ENCODE measurements at places on chromosomes 2 and 18.

DNA sequence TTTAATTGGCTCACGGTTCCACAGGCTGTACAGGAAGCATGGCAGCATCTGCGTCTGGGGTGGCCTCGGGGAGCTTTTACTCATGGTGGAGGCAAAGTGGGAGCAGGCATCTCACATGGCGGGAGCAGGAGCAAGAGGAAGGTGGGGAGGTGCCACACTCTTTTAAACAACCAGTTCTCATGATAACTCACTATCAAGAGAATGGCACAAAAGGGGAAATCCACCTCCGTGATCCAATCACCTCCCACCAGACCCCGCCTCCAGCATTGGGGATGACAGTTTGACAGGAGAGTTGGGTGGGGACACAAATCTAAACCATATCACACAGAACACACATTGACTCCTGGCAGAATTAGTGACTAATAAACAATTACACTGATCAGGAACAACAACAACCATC is 68.6 kb upstream of the ACKR3 start:
- DNase-seq = no peak

DNA sequence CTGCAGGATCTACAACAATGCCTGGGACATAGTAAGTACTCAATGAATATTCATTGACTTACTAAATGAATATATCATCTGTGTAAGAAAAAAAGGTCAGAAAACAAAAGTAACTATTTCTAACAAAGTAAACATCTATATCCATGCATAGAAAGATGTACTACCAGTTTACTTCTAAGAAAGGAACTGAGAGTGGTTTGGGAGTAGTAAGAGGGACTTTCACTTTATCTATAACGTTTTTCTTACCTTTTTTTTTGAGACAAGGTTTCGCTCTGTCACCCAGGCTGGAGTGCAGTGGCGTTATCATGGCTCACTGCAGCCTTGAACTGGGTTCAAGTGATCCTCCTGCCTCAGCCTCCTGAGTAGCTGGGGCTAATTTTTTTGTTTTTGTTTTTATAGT is 25.7 kb downstream of the DHX57 start:
- DNase-seq = no peak

GRCh38 chr2:71560638-71561011 is 107.3 kb downstream of the DYSF start:
- DNase-seq = no peak

DNA sequence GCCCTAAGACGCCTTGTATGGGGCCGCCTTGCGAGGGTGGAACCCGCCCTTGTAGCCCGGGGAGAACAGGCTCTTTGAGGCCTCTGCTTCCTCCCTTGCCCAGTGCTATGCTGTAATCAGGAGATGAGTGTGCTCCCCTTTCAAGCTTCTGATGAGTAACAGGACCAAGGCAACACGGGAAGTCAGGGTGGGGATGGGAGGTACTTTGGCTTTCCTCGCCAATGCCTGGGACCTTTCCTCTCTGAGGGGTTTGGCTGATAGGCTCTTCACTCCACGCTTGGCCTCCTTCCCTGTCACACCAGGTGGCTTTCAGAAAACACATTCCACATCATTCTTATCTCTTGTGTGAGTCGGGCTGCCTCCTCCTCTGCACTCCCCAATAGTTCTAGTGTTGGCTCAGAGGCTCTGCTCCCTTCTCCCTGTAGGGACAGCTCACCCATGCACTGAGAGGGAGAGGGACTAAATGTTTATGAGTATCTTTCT is 223.7 kb upstream of the TRIB2 start:
- DNase-seq = no peak

DNA sequence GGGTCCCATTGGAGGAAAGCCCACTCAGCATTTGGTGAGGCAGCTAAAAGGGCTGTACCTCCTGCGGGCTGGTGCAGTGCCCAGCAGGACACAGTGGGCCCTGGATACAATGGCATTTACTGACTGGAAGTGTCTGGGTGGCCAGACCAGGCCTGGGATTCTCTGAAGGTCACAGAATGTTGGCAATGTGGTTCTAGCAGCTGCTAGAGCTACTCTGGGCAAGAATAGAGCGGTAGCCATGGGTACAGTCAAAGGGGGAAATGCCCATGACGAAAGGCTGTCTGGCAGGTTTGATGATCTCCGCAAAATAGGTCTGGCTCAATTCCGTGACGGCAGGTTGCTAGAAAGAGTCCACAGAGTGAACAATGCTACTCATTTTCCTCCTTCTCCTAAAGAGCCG is 241.8 kb downstream of the AFF3 start:
- no peak for DNase-seq

GRCh38 chr2:71001981-71002570 is 7.4 kb upstream of the TEX261 start:
- DNase-seq = peak; percentile 41

DNA sequence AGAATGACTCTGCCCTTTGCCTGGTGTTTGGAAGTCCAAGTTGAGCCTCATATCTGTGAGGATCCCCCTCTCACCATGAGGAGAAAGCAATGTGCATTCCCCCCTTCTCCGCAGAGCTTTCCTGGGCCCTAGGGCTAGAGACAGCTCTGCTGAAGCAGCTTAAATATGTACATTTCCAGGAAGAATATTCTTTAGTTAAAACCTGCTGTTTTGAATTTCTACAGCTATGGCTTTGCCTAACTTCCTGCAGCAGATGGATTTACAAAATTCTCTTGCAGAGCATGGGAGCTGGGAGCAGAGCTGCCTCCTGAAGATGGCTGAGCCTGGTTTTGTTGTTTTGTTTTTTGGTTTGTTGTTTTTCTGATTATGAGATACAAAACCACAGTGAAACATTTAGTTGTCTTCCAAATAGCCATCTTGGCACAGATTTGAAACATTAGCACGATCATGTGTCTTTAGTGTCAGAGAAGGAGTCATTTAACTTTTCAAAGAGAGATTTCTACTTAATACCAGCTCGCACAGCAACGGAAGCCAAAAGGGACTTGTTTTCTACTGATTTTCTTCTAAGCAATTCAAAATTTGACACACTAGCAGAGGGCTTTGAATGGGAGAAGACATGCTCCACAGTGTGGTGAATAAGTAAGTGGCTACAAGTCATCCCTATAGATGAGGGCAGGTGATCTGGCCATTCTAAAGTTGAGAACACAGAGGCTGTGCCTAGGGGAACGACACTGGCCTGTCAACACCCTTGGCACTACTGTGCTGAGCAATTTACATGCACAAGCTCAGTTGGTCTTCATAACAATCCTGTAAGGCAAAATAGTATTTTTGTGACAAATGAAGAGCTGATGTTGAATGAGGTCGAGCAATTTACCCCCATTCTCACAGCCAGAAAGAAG is 222.6 kb downstream of the MREG start:
- no peak for DNase-seq

- DNase-seq = no peak
Measured at GRCh38 chr2:176291809-176292283, 22.6 kb downstream of the MTX2 start.

DNA sequence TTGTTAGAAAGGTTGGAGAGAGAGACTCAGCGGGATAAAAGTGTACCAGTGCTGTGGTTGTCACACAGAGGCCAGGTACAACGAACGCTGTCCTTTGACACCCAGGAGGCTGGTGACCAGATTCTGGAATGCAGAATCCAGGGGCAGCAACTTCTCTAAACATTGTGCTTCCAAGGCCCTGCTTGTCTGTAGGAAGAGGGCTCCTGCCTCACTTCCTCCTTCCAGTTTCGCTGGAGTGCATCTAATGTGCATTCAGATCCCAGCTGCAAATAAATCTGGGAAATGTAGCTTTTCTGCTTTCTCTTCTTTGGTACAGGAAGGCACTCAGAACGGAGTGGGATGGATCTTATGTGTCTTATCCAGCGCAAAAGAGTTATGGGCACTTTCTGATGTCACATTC is 171.8 kb upstream of the ATP5MC3 start:
- no peak for DNase-seq

- no peak for DNase-seq
Measured at GRCh38 chr2:229701716-229702115, 12.6 kb downstream of the DNER start.

GRCh38 chr2:219028996-219029828 is 12.1 kb downstream of the CFAP65 start:
- no peak for DNase-seq

DNA sequence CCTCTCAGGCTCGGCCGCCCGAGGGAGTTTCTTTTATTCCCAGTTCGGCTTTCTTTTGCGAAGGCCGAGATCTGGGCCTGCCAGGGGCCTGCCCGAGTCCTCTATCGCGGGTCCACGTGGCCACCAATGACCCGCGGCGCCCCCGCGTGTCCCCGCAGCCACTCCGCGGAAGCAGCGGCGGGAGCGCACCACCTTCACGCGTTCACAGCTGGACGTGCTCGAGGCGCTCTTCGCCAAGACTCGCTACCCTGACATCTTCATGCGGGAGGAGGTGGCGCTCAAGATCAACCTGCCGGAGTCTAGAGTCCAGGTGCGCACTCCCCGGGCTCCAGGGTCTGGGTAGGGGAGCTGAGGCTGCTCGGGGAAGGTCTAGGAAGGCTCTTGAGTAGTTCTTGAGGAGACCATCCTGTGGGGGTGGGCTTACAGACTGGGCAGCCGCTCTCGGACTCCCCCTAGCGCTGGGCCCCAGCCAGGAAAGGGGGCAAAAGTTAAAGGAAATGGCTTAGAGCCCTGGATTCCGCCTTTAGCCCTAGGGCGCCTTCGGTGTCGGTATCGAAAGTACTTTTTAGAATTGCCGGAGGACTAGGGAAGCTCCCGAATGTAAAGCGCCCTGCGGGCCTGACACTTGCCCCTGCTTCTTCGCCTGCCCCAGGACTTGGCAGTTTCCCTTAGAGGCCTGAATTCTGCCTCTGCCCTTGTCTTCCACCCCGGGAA is 3.4 kb downstream of the OTX1 start:
- peak; percentile 75 for DNase-seq

GRCh38 chr2:25664183-25664964 is 9.0 kb downstream of the DTNB start:
- DNase-seq = no peak

DNA sequence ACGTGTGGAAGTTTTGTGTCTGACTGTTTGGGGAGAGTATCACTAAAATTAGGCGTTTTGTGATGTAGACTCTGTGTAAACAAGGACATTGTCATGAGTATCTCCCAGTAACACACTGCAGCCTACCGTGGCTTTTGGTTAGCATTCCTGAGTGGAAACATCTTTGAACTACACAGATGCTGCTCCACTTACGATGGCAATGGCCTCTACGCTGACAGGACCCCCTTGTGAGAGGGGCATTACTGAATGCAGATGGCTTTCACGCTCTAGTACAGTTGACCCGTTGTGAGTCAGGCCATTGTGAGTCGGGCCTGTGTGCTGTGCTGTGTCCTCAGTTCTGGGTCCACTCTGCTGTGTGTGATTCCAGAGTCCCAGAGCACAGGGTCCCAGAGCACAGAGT is 34.4 kb upstream of the ADNP2 start:
- DNase-seq = no peak

- peak; percentile 71 for DNase-seq
Measured at GRCh38 chr2:10412380-10412779, 35.7 kb downstream of the ODC1 start.

- DNase-seq = no peak
Measured at GRCh38 chr2:8517850-8518498, 163.9 kb upstream of the ID2 start.

GRCh38 chr2:212520340-212520739 is 18.3 kb downstream of the ERBB4 start:
- DNase-seq = no peak

GRCh38 chr18:12309683-12310198 is 1.7 kb downstream of the TUBB6 start:
- DNase-seq = no peak

DNA sequence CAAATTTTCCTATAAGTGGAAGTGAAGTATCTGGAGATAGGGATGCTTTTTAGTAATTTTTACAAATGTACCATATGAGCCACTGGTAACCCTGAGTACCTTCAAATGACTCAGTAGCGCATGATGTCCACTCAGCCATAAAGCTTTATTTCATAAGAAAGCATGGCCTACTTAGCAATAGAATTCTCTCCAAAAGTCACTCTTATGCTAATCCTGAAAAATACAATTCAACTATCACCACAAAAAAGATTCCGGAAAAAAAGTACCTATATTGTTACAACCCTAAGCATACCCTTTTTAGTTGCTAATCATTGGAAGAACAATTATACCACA is 732.2 kb downstream of the SOCS6 start:
- DNase-seq = no peak

GRCh38 chr2:238916875-238917590 is 69.1 kb downstream of the TWIST2 start:
- no peak for DNase-seq

DNA sequence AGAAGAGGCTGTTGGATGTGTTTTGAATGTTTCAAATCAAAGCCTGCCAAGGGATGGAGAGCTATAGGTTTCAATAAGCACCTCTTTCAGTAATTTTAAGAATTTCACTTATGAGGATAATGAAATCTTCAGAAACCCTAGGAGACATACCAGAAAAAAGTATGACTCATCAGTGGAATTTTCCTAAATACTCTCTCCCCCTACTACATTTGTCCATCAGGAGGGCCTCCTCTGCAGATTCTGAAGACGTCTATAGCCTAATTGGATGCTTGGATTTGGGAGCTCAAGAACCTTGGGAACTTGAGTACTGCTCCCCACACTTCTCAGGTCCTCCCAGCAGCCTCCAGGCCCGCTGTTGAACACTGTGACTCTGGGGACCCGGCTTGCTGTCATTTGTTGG is 374.3 kb downstream of the SLC4A3 start:
- no peak for DNase-seq

GRCh38 chr18:6357668-6358067 is 57.0 kb downstream of the L3MBTL4 start:
- no peak for DNase-seq

DNA sequence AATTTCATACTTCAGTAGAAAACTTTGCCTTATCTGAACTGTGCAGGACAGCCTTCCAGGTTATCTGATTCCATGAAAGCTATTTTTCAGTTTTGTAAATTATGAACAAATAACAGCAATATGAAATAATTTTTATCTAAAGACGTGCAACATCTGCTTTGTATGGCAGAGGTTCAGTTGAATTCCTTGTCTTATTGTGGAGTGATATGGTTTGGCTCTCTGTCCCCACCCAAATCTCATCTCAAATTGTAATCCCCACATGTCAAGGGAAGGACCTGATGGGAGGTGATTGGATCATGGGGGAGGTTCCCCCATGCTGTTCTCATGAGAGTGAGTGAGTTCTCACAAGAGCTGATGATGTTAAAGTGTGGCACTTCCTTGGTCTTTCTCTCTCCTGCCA is 18.1 kb upstream of the RPIA start:
- no peak for DNase-seq

DNA sequence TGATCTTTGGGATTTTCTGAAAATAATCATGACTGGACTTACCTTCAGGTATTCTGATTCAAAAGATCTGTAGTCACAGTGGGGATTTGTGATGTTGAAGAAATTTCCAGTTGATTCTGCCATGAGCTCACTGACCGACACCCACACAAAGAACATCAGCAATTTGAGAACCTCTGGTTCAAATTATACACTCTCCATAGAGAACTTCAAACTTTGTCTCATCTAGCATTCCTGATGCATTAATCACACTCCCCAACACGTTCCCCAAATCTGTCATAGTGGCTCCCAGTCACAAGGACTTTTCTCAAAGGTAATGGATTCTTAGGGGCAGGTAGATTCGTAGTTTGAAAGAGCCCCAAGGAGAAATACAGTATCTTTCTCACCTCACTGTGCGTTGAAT is 584.3 kb downstream of the FBXO15 start:
- DNase-seq = no peak

All from stimulated activated effector memory CD8-positive, alpha-beta T cell treated with anti-CD3 and anti-CD28 coated beads, Interleukin-12 subunit alpha, Interleukin-12 subunit beta, amount 100 ng/mL, for 72 hours (primary cell).